ENCODE measurements at places on chromosomes 2 and 18.

DNA sequence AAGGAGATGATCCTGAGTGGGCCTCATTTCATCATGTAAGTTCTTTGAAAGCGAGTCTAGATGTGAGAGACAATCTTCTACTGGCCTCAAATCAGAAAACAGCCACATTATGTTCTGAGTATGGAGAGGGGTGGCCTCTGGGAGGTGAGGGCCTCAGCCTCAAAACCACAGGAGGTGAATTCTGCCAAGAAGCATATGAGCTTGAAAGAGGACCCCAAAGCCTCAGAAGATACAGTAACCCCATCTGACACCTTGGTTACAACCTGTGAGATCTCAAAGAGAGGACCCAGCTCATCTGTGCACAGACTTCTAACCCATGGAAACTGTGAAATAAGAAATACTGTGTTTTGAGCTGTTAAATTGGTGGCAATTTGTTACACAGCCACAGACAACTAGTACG, 200.1 kb downstream of the ARHGAP15 start:
- H3K4me3 ChIP-seq = no peak overlapping the region
- DNase-seq = no peak
- H3K36me3 ChIP-seq = no peaks in the 10 kb centered on the region
- no peak overlapping the region for H3K27ac ChIP-seq
- no peaks in the 10 kb centered on the region for H3K4me1 ChIP-seq

GRCh38 chr18:3873698-3874097, 423.7 kb downstream of the TGIF1 start:
- DNase-seq = no peak
- peaks cover 73% of the 10 kb centered on the region for H3K27me3 ChIP-seq
- no peaks in the 10 kb centered on the region for H3K4me1 ChIP-seq
- H3K36me3 ChIP-seq = no peaks in the 10 kb centered on the region

DNA sequence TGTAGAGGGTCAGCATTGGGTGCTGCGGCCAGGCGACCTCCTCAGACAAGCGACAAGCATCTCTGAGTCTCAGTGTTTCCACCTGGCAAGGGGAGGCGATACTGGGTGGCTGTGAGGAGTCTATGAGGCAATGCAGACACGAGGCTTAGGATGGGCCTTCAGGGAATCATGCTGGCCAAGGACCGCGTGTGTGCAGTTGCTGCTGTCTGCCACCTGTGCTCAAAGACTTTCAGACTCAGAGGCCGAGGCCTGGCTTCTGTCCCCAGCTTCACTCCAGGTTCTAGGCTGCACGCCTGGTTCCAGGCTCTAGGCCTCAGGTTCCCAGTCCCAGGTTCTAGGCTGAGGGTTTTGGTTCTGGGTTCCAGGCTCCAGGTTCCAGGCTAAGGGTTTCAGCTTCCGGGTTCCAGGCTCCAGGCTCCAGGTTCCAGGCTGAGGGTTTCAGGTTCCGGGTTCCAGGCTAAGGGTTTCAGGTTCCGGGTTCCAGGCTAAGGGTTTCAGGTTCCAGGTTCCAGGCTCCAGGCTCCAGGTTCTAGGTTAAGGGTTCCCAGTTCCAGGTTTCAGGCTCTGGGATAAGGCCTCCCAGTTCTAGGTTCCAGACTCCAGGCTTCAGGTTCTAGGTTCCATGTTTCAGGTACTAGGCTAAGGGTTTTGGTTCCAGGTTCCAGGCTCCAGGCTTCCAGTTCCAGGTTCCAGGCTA, 14.8 kb downstream of the LRRFIP1 start:
- H3K27me3 ChIP-seq = no peaks in the 10 kb centered on the region
- no peak overlapping the region for H3K4me3 ChIP-seq
- H3K4me1 ChIP-seq = no peaks in the 10 kb centered on the region
- no peak for DNase-seq
- no peaks in the 10 kb centered on the region for H3K36me3 ChIP-seq
- no peak overlapping the region for H3K27ac ChIP-seq

DNA sequence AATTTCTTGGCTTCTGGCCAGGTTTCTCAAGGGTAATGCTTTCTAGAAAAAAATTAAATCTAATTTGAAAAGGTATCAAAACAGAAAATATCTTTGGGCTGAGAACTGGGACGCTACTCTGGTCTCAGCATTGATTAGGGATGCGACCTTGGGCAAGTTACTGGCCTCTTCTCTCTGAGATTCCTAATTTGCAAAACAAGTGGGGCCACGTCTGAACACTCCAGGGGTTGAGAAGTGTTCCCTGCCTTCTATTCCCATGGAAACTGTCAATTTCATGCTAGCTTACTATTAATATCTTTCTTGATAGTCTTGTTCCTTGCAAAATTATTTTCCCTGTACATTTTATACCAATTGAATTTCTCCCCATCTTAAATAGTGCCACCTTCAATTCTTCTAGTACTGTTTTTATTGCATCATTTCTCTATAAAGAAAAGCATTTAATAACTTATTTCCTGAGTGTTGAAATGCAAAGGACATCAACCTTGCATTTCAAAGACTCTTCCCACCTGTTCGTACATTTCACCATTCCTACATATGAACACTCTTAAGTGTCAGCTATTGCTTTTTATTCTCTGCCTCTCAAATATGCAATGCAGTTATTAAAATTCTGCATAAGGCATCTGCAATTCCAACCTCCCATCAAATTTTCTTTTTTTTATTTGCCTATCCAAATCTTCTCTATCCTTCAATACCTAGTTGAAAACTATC, 118.3 kb upstream of the DSEL start:
- no peaks in the 10 kb centered on the region for H3K27me3 ChIP-seq
- no peak overlapping the region for H3K27ac ChIP-seq
- no peak for DNase-seq
- H3K4me3 ChIP-seq = no peak overlapping the region

- no peak for DNase-seq
- H3K36me3 ChIP-seq = no peaks in the 10 kb centered on the region
- no peak overlapping the region for H3K4me3 ChIP-seq
- no peak overlapping the region for H3K27ac ChIP-seq
- peaks cover 42% of the 10 kb centered on the region for H3K27me3 ChIP-seq
Measured at GRCh38 chr2:217632043-217632442, 370.8 kb downstream of the TNS1 start.

- peaks cover 7% of the 10 kb centered on the region for H3K36me3 ChIP-seq
- H3K4me3 ChIP-seq = no peak overlapping the region
- DNase-seq = no peak
- no peaks in the 10 kb centered on the region for H3K4me1 ChIP-seq
Measured at GRCh38 chr2:176325732-176326131, 56.5 kb downstream of the MTX2 start.

DNA sequence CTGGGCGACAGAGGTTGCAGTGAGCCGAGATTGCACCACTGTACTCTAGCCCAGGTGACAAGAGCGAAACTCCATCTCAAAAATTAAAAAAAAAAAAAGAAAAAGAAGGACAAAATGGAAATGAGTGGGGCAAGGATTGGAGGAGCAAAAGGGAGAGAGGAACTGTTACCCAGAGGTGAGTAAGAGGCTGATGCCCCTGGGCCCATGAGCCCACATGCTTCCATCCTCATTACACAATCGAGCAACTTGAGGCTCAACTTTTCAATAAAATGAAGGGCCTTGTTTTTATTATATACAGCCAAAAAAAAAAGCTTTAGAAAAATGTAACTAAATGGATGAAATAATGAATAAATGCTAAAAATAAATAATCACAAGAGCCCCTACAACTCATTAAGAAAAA, 91.7 kb upstream of the YWHAQ start:
- H3K4me1 ChIP-seq = no peaks in the 10 kb centered on the region
- H3K27ac ChIP-seq = no peak overlapping the region
- no peak overlapping the region for H3K4me3 ChIP-seq

GRCh38 chr2:166404831-166405568, 29.3 kb upstream of the SCN9A start:
- DNase-seq = no peak
- no peak overlapping the region for H3K27ac ChIP-seq
- H3K4me3 ChIP-seq = no peak overlapping the region
- no peaks in the 10 kb centered on the region for H3K36me3 ChIP-seq
- H3K27me3 ChIP-seq = peaks cover 7% of the 10 kb centered on the region
- H3K4me1 ChIP-seq = no peaks in the 10 kb centered on the region

- H3K27me3 ChIP-seq = no peaks in the 10 kb centered on the region
- H3K36me3 ChIP-seq = no peaks in the 10 kb centered on the region
- H3K27ac ChIP-seq = no peak overlapping the region
- no peak for DNase-seq
- no peak overlapping the region for H3K4me3 ChIP-seq
- H3K4me1 ChIP-seq = peaks cover 35% of the 10 kb centered on the region
Measured at GRCh38 chr2:8627692-8628085, 54.2 kb upstream of the ID2 start.

GRCh38 chr2:63842149-63843061, 709 bp downstream of the UGP2 start:
- H3K4me3 ChIP-seq = peak overlapping the region; percentile 86
- H3K4me1 ChIP-seq = peaks cover 24% of the 10 kb centered on the region
- H3K27ac ChIP-seq = peak overlapping the region; percentile 81
- DNase-seq = peak; percentile 64

All from PC-3 (cell line).